ENCODE measurements at places on chromosomes 16 and 17.

GRCh38 chr16:50393858-50394802 lies 25.3 kb upstream of the BRD7 start:
- DNase-seq: no peak

GRCh38 chr17:75036643-75037268 lies 10.0 kb downstream of the ATP5PD start:
- no peak for DNase-seq

- DNase-seq: no peak
These were observed 324 bp upstream of the HCRT start for GRCh38 chr17:42185621-42185930.

GRCh38 chr16:11669380-11670146 lies 1.3 kb downstream of the SNN start:
- DNase-seq: no peak

DNA sequence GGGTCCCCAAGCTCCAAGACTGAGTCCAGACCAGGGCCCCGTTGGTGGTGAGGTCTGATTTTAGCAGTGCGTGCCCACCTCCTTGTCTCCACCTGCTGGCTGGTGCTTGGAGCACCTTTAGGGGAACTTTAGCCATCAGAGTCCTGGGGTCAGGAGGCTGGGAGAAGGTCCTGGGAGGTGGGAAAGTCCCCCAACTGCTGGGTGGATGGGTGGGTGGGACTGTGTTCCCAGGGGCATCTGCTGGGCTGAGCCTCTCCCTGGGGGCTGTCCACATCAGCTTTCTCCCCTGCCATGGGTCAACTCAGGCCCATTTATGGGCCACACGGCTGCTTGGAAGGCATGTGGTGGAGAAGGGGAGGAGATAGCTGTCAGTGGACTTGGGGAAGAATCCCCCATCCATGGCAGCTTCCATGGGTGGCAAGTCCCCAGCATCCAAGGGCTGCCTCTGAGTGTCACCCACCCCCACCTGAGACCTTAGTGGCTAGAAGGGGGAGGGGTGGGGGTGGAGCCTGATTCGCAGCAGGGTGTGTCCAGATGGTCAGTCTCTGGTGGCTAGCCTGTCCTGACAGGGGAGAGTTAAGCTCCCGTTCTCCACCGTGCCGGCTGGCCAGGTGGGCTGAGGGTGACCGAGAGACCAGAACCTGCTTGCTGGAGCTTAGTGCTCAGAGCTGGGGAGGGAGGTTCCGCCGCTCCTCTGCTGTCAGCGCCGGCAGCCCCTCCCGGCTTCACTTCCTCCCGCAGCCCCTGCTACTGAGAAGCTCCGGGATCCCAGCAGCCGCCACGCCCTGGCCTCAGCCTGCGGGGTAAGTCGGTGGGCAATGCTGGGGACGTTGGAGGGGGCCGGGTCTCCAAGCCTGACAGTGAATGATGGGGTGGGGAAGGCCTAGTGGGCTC lies at the start of gene TRPV2:
TSS of gene TRPV2 (plus strand) at position 541 of the 894 bp plus-strand sequence. CDS start 2,098 bp downstream, outside the sequence.
- peak; percentile 55 for DNase-seq

DNA sequence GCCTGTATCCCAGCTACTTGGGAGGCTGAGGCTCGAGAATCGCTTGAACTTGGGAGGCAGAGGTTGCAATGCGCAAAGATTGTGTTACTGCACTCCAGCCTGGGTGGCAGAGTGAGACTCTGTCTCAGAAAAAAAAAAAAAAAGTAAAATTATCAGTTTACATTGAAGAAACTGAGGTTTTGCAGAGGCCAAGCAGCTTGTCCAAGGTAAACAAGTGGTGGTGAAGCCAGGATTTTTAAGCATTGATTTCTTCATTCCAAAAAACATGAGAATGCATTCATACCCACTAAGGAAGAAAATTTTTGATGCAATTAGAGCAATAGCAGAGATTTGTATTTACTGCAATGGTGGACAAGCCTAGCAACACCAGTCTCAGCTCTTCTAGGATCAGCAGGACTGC lies 52.7 kb downstream of the CENPV start:
- no peak for DNase-seq

- no peak for DNase-seq
These were observed 136.4 kb upstream of the TMEM97 start for GRCh38 chr17:28182559-28182958.

DNA sequence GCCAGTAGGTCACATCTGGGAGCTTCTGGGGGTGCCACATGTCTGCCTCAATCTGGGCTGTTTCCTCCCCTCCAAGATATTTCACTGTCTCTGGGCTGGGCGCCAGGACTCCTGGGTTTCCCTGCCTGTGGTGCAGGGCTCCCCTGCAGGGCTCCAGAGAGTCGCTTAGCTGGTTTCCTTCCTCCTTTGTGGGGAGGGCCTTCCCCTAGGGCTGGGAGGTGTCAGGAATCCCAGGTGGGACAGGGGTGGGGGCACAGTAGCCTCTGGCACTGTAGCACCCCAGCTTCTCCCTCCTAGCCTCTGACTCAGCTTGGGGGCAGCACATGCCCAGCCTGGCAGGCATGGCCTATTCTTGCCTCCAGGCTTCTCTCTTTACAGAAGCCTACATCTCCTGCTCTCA lies 2.6 kb downstream of the RARA start:
- DNase-seq: no peak

DNA sequence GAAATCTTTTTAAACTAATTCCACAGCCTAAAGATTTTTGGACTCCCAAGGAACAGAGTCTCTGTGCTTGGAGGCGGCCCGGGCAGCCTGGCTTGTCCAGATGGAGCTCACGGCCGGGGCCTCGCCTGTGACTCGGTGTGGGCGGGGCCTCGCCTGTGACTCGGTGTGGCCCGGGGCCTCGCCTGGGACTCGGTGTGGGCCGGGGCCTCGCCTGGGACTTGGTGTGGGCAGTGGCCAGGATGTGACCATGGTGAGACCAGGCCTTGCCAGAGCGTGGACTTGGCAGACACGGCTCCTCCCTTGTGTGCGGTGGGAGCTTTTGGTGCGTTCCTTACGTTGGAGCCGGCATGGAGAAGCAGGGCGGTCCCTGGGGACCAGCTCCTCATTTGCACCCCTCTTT lies 92.3 kb downstream of the METRNL start:
- peak; percentile 60 for DNase-seq

GRCh38 chr17:72947475-72947874 lies 145.0 kb downstream of the SLC39A11 start:
- DNase-seq: no peak

DNA sequence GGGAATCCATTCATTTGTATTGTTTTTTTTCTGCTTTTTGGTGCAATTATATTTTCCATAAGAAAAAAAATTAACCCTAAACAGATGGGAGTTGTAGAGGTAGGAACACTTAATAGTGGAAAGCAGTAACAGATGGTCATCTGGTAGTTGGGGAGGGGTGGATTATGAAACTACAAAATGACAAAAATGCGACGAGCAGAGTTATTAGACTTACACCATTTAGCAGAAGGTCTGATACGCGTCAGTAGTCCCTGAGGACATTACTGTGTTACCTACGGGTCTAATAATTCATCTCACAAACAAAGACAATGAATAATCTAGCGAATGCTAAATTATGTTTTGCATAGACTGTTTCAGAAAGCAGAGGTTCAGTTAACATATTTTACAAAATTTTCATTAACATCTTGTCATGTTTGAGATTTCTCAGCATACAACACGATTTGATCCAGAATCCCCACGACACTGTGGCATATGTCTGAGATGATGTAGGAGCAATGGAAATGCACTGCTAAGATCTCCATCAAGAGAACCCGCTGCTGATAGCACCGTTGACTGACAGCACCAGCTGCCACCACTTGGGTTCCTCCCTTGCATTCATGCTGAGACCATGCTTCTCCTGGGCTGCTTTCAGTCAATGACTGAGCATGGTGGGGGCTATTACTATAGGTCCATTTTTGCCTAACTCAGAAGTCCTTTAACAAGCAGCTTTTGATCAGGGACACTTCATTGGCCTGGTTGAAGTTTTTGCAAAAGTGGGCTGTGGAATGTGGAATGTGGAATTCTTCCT lies 182.2 kb upstream of the CPHXL start:
- no peak for DNase-seq

GRCh38 chr17:77382356-77382911 lies 241.7 kb downstream of the SEC14L1 start:
- DNase-seq: no peak

DNA sequence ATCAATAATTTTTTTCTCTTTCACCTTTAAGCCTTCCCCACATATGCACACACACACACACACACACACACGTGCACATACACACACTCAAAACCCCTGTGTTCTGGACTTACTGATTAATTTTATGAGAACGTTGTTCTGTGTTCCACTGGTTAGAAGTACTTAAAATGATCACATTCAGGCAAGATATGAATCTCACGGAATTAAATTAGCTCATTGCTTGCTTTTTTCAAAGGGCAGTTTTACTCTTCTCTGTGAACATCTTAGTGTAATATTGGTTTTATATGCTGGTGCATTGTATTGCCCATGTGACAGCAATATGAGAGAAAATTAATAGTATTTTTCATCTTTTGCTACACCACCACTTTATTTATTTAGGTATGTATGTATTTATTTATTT lies 377.3 kb upstream of the RBFOX1 start:
- no peak for DNase-seq

DNA sequence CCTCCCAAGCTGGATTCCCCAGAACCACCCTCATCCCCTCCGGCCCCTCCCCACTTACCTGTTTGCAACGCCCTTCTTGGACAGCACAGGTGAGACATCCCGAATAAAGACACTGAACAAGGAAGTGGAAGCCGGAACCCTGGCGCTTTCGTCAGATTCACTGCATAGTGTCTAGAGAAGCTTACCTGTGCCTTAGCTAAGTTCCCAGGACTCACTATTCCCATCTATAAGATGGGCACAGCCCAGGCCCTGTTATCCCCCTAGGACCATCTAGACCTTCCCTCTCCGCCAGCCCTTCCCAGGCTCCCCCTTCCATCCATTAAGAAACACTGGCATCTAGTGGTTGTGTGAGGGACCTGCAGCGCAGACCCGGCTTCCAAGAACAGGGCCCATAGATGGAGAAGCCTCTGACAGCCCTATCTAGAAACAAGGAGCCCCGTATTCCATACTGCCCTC lies 26.9 kb upstream of the RPL38 start:
- DNase-seq: peak; percentile 85

GRCh38 chr17:1583556-1583955 lies 21.0 kb upstream of the PITPNA start:
- no peak for DNase-seq

DNA sequence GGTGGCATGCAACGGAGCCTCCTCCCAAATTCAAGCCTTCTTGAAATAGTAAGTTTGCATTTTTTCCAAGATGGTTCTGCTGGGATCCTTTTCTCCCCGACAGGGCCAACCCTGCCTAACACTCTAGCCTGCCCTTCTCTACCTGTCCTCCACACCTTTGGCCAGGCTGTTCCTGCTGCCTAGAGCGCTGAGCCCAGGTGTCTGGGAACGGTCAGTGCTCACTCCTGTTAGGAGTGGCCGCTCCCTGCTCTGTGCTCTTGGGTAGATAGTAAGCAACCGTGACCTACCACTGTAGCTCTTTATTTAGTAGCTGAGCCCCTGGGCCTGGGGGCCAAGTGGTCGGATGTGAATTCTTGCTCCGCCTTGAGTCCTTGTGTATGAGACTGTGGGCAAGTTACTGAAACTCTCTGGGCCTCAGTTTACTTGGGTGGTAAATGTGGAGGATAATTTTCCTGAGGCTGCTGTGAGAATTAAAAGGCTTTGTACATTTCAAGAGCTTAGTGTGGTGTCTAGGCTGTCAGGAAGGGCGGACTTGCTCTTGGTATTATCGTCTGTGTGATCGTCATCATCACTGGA lies 44.0 kb upstream of the GSE1 start:
- DNase-seq: no peak

DNA sequence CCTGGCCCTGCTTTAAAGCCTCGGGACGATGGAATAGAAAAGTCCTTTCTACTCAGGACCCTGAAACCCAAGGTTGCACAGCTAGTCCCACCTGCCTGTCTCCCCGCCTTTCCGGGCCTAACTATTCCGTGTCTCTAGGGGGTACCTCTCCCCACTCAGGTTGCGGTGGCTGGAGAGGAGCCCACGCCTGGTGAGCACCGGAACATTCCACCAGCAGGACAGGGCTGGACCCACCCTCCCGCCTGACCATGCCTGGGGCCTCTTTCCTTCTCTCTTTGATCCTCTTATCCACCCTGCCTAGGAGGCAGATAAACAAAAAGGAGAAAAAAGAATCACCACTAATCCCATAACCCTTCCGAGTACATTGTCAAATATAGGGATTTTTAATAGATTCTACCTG lies 10.9 kb downstream of the LLGL2 start:
- DNase-seq: no peak

DNA sequence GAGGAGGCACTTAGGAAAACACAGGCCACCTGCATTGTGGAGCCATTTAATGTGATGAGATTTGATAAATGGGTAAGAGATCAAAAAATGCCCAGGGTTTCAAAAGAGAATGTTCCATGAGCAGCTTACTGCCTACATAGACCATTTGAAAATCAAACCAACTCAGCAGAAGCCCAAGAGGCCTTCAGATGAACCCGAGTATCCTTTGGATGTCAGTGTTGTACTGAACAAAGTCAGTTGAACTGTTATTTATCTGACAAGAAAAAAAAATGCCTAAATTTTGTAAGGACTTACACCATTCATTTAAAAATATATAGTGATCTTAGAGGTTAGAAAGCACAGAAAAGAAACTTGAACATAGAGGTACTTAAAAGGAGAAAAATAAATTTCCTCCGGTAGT lies 381.7 kb downstream of the ZFHX3 start:
- DNase-seq: no peak

GRCh38 chr17:81460856-81461460 lies 51.6 kb downstream of the ACTG1 start:
- no peak for DNase-seq

DNA sequence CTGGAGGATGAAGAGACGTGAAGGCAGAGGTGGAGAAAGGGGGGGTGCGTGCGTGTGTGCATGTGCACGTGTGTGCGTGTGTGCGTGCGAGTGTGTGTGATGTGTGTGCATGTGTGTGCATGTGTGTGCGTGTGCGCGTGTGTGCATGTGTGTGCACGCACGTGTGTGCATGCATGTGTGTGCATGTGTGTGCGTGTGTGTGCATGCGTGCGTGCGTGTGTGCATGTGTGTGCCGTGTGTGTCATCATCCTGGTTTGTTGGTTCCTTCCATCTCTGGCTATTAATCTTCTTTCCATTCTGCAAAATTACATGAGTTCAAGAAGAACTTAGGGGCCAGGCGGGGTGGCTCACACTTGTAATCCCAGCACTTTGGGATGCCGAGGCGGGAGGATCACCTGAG lies 17.0 kb upstream of the RPL38 start:
- DNase-seq: no peak

GRCh38 chr16:78503602-78504001 lies 404.1 kb downstream of the WWOX start:
- no peak for DNase-seq

DNA sequence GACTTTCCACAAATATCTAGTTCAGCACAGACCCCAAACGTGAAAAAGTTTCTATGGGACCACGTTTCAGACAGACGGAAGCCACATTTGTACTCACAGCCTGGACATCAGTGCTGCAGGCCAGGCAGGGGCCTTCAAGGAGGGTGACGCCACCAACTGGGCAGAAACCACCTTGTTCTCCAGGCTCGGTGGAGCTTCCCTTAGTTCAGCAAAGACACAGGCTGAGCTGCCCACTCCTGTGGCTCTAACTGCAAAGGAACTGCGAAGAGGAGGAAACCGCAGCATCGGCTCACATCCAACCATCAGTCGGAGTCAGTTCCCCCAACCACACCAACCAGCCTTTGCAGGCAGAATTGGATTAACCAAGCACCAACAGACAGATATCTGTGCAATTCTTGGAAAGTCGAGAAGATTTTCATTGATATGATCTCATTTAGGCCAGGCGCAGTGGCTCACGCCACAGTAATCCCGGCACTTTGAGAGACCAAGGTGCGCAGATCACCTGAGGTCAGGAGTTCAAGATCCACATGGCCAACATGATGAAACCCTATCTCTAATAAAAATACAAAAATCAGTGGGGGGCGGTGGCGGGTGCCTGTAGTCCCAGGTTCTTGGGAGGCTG lies 73.3 kb upstream of the CNEP1R1 start:
- no peak for DNase-seq

Data from ecto neural progenitor cell (in vitro differentiated cells).